ENCODE measurements at places on chromosomes 1 and 21.

DNA sequence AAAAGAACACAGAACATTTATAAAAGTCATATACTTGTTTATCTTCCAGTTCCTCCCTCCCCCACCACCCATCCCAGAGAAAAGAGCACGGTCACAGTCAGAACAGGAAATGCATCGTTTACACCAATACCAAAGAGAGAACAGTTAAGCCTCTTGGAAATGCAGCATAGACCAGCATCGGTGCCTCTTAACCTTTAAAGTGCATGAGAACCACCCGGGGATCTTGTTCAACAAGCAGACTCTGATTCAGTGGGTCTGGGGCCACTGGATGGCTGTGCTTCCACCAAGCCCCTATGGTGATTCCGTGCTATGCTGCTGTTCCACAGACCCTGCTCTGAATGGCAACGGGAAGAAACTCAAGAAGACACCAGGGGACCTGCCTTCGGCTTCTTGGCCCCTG lies 19.2 kb downstream of the FAM89A start:
- no peak for DNase-seq

GRCh38 chr1:206703661-206704060 lies 19.0 kb downstream of the MAPKAPK2 start:
- no peak for DNase-seq

- no peak for DNase-seq
Observed at GRCh38 chr1:98331718-98332311, 329.7 kb upstream of the SNX7 start.

GRCh38 chr1:99674115-99675064 lies 28.5 kb downstream of the PALMD start:
- no peak for DNase-seq

- DNase-seq = peak; percentile 21
Observed at GRCh38 chr1:64098846-64099582, 104.4 kb upstream of the UBE2U start.

- DNase-seq = no peak
Observed at GRCh38 chr1:151158751-151159251, 2.4 kb downstream of the TNFAIP8L2 start.

DNA sequence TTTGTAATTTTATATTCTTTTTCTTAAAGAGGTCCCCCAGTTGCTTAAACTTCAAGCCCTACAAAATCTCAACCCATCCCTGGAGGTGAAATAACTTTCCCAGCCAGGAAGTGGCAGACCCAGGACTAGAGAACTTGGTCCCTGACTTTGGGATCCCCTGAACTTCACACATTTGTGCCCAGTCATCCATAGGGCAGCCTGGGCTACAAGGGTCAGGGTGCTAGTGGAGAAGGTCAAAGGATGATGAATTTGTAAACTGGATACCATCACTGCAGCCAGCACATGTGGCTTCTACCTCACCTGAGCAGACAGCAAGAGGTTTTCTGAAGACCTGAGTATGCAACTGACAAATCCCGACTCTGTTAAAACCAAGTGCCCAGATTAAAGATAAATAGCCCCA lies 31.4 kb downstream of the HIVEP3 start:
- no peak for DNase-seq

DNA sequence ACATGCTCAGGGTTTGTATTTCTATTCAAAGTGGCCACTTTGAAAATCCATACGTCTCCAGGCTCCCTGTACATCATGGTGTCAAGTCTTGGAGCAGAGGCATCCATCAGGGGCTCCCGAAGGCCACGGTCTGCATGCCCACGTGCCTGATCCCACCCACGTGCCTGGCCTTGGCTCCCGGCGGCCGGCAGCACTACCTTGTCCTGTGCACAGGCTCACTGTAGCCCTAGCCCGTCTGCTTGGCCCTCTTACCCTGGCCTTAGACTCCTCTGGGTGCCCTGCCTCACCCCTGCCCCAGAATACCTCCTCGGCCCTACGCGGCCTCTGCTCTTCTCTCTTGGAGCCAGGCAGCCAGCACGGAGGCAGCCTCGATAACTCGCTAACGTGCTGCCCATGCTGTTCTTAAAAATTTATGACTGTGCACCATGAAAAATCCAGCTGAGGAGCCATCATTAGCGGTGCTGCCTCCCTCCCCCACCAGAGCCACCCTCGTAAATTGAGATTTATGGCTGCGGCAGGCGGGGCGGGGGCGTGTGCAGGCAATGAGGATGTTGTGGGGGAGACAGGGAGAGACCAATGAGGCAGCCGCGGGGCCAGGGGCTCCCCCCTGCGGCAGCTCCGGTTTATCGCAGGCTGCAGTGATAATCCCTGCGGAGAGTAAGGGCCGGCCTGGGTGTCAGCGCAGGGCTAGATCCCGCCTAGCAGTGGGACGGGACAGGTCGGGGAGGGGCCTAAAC lies 24.6 kb downstream of the DMAP1 start:
- no peak for DNase-seq

- DNase-seq = no peak
Observed at GRCh38 chr1:203129501-203130231, 2.1 kb downstream of the ADORA1 start.

DNA sequence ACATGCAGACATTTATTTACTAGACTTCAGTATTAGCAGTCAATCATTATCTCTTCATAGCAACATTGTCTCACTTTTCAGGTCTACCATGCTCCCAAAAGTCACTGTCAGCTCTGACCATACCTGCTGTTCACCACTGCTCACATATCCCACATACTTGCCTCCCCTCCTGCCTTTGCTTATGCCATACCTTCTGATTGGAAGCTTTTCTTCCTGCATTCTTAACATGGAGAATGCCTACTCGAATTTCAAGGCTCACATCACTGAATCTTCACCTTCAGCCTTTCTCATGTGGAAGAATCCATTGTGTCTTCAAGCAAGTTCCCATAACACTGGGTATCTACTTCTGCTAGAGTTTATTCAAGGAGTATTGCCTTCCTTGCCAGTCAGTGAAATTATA lies 135.4 kb downstream of the NTNG1 start:
- no peak for DNase-seq

GRCh38 chr1:98314601-98315000 lies 346.9 kb upstream of the SNX7 start:
- DNase-seq = no peak

GRCh38 chr21:38688068-38688467 lies 117.7 kb upstream of the ETS2 start:
- no peak for DNase-seq

DNA sequence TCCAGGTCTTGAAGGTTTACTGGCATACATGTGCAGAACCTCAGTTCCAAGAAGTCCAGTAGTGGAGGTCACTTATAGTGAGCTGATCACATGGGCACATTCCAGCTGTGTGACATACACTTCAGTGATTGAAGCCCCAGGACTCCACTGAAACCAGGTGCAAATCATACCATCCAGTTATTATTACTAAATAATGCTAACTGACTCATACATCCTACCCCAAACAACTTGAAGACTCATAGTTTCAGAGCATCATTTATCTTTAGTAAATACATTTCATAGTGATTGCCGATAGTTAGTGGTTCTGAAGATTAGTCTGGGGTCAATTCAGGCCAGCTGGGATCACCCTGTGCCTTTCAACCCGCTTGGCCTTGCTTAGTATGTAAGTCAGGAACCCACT lies 137.9 kb upstream of the UBE2U start:
- DNase-seq = no peak

DNA sequence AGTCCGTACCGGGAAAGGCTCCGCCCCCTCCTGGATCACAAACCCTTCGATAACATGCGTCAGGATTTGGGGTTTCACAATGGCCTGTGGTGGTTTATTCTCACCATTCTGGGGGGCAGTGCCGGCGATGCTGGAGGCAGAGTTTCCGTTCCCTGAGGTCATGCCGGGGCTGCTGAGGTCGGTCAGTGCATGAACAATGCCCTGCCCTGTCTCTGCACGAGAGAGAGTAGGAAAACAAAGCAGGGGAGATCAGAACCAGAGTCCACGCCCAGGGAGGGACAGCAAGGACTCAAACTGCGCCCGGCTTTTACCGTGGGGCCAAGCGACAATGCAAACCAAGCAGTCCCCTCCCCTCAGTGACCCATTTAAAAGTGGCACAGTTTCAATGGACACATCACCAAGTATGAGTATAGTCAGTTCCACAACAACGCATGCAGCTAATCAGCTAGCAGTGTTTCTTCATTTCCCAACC lies 13.2 kb upstream of the A3GALT2 start:
- peak; percentile 52 for DNase-seq

Data from fibroblast of pulmonary artery (primary cell).